Activated CD4-positive, alpha-beta T cell treated with anti-CD3 and anti-CD28 coated beads, Interleukin-2, amount 10 ng/mL, durations not matched to agents 7 days and 5 days (primary cell): ENCODE measurements at places on chromosomes 1 and 21.
A peak's percentile ranks its signal among the peaks of the same experiment; 100 is the strongest.

GRCh38 chr1:183385340-183386144, 32.6 kb downstream of the NMNAT2 start:
- H3K4me1 ChIP-seq = no peaks in the 10 kb centered on the region
- peak overlapping the region; percentile 22 for H3K27ac ChIP-seq
- no peak overlapping the region for H3K4me3 ChIP-seq
- H3K36me3 ChIP-seq = no peaks in the 10 kb centered on the region
- H3K27me3 ChIP-seq = peaks cover 19% of the 10 kb centered on the region

- H3K27ac ChIP-seq = no peak overlapping the region
- no peaks in the 10 kb centered on the region for H3K27me3 ChIP-seq
- no peaks in the 10 kb centered on the region for H3K36me3 ChIP-seq
- H3K4me3 ChIP-seq = no peak overlapping the region
Observed at GRCh38 chr1:163523375-163524029, 201.7 kb downstream of the NUF2 start.

GRCh38 chr1:30664103-30664755, 59.2 kb downstream of the MATN1 start:
- H3K27me3 ChIP-seq = no peaks in the 10 kb centered on the region
- no peaks in the 10 kb centered on the region for H3K4me1 ChIP-seq
- H3K4me3 ChIP-seq = no peak overlapping the region
- H3K27ac ChIP-seq = no peak overlapping the region

GRCh38 chr1:46369542-46370213, 24.4 kb upstream of the FAAH start:
- H3K36me3 ChIP-seq = peaks cover 11% of the 10 kb centered on the region
- no peak for DNase-seq
- no peak overlapping the region for H3K4me3 ChIP-seq
- H3K27me3 ChIP-seq = no peaks in the 10 kb centered on the region

- H3K27ac ChIP-seq = no peak overlapping the region
- H3K27me3 ChIP-seq = no peaks in the 10 kb centered on the region
- H3K4me3 ChIP-seq = no peak overlapping the region
Observed at GRCh38 chr1:185426848-185427247, 109.8 kb upstream of the IVNS1ABP start.

GRCh38 chr1:163565166-163565565, 243.4 kb downstream of the NUF2 start:
- DNase-seq = no peak
- H3K27me3 ChIP-seq = no peaks in the 10 kb centered on the region
- H3K4me1 ChIP-seq = no peaks in the 10 kb centered on the region
- H3K36me3 ChIP-seq = no peaks in the 10 kb centered on the region
- no peak overlapping the region for H3K27ac ChIP-seq
- H3K4me3 ChIP-seq = no peak overlapping the region

DNA sequence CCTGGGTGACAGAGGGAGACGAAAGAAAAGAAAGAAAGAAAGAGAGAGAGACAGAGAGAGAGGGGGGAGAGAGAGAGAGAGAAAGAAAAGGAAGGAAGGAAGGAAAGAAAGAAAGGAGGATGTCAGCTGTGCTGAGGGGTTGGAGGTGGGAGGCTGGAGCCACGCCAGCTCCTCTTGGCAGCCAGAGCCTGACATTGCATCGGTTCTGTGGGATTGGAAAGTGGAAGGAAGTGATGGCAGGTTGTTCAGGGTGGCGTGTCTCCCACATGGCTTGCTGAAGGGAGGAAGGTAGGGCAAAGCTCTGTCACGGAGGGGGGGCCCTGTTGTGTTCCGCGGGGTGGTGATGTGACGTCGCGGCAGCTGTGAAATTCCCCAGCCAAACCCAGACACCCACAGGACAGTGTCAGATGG, 30.7 kb downstream of the EIF2D start:
- H3K27ac ChIP-seq = peak overlapping the region; percentile 91
- no peaks in the 10 kb centered on the region for H3K27me3 ChIP-seq
- peak overlapping the region; percentile 69 for H3K4me3 ChIP-seq
- DNase-seq = no peak

GRCh38 chr1:232130815-232131480, 499.0 kb downstream of the SIPA1L2 start:
- DNase-seq = no peak
- H3K27ac ChIP-seq = no peak overlapping the region
- H3K4me1 ChIP-seq = no peaks in the 10 kb centered on the region
- peaks cover 13% of the 10 kb centered on the region for H3K27me3 ChIP-seq
- H3K4me3 ChIP-seq = no peak overlapping the region
- no peaks in the 10 kb centered on the region for H3K36me3 ChIP-seq

DNA sequence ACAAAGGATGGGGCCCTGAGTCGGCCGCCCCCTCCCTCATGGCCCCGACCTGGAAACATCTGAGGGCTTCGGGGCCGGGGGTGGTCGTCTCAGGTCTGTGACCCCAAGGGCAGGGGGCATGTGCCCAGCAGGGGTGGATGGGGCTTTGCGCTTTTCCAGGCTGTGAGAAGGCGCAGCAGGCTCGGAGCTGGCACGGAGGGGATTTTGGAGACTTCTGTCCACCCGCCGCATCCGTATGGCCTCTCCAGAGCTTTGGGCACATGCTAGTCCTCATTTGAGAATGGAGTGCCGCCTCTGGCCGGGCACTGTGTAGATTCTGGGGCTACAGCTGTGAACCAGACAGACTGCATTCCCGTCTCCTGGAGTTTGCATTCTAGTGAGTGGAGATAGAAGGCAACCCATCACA, 66.1 kb upstream of the WNT4 start:
- H3K27me3 ChIP-seq = peaks cover 40% of the 10 kb centered on the region
- DNase-seq = no peak
- no peak overlapping the region for H3K27ac ChIP-seq
- no peaks in the 10 kb centered on the region for H3K4me1 ChIP-seq
- no peaks in the 10 kb centered on the region for H3K36me3 ChIP-seq

- DNase-seq = no peak
- H3K27me3 ChIP-seq = peaks cover 1% of the 10 kb centered on the region
Observed at GRCh38 chr21:38361324-38361723, 104.5 kb downstream of the KCNJ15 start.

DNA sequence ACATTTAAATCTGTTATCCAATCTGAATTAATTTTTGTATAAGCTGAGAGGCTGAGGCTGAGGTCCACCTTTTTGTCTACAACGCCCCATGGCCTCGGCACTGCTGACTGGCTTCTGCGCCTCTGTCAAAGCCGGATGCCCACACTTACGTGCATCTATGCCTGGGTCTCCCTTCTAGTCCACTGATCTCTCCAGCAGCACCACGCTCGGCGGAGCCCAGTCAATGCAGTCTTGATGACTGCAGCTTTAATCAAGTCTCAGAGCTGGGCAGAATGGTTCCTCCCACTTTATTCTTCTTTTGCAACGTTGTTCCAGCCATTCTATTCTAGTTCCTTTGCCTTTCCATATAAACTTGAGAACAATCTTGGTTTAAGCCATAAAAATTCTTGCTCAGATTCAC, 9.4 kb downstream of the PRDM15 start:
- no peak for DNase-seq
- H3K4me3 ChIP-seq = no peak overlapping the region

GRCh38 chr1:163046071-163046470, 23.1 kb upstream of the RGS4 start:
- peaks cover 11% of the 10 kb centered on the region for H3K27me3 ChIP-seq
- no peak for DNase-seq
- no peak overlapping the region for H3K4me3 ChIP-seq
- H3K27ac ChIP-seq = no peak overlapping the region

GRCh38 chr1:8584316-8584715, 233.1 kb downstream of the RERE start:
- H3K4me3 ChIP-seq = no peak overlapping the region
- peaks cover 17% of the 10 kb centered on the region for H3K4me1 ChIP-seq
- H3K36me3 ChIP-seq = peaks cover 5% of the 10 kb centered on the region
- no peaks in the 10 kb centered on the region for H3K27me3 ChIP-seq
- no peak overlapping the region for H3K27ac ChIP-seq

DNA sequence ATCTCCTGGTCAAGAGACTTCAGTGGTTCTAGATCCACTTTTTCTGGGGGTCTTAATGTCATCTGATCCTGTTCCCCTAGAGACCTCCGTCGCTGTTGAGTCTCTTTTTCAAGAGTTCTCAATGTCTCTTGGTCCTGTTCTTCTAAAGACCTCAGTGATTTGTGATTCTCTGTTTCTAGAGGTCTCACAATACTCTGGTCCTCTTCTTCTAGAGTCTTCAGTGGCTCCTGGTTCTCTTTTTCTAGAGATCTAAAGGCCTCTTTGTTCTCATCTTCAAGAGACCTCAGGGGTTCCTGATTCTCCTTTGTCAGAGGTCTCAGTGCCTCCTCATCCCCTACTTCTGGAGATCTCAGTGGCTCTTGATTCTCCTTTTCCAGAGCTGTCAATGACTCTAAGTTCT, 5.4 kb downstream of the NES start:
- no peak overlapping the region for H3K4me3 ChIP-seq
- no peaks in the 10 kb centered on the region for H3K36me3 ChIP-seq
- no peak for DNase-seq
- no peak overlapping the region for H3K27ac ChIP-seq
- peaks cover 43% of the 10 kb centered on the region for H3K27me3 ChIP-seq

DNA sequence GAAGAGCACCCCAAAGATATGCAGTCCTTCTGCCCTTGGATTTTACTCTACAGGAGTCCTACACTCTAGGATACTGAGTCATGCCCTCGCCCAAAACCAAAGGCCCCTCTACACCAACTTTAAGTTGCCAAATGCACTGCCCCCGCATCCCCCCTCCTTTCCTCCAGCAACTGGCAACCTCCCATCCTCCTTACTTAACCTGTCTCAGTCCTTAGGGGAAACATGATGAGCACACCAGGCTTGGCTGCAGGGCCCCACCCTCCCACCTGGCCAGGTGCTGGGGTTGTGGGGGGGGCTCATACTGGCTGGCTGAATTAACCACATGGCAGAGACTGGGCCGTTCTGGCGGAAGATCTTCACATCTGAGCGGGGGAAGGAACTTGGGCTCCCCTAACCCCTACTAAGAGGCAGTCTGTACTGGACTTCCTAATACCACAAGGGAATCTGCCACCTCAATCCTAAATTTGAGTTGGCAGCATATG, 1.2 kb downstream of the HDGF start:
- peak overlapping the region; percentile 95 for H3K4me3 ChIP-seq
- H3K27ac ChIP-seq = peak overlapping the region; percentile 91
- no peak for DNase-seq
- H3K36me3 ChIP-seq = peaks cover 42% of the 10 kb centered on the region
- H3K4me1 ChIP-seq = peaks cover 63% of the 10 kb centered on the region
- H3K27me3 ChIP-seq = no peaks in the 10 kb centered on the region

- H3K27ac ChIP-seq = no peak overlapping the region
- H3K27me3 ChIP-seq = peaks cover 36% of the 10 kb centered on the region
- H3K4me3 ChIP-seq = no peak overlapping the region
- no peaks in the 10 kb centered on the region for H3K4me1 ChIP-seq
- H3K36me3 ChIP-seq = no peaks in the 10 kb centered on the region
Observed at GRCh38 chr1:214270097-214270650, 10.8 kb upstream of the SMYD2 start.

- H3K36me3 ChIP-seq = no peaks in the 10 kb centered on the region
- H3K27ac ChIP-seq = no peak overlapping the region
- H3K27me3 ChIP-seq = no peaks in the 10 kb centered on the region
- peaks cover 5% of the 10 kb centered on the region for H3K4me1 ChIP-seq
- no peak overlapping the region for H3K4me3 ChIP-seq
Observed at GRCh38 chr1:169931795-169932231, 38.1 kb upstream of the SCYL3 start.

DNA sequence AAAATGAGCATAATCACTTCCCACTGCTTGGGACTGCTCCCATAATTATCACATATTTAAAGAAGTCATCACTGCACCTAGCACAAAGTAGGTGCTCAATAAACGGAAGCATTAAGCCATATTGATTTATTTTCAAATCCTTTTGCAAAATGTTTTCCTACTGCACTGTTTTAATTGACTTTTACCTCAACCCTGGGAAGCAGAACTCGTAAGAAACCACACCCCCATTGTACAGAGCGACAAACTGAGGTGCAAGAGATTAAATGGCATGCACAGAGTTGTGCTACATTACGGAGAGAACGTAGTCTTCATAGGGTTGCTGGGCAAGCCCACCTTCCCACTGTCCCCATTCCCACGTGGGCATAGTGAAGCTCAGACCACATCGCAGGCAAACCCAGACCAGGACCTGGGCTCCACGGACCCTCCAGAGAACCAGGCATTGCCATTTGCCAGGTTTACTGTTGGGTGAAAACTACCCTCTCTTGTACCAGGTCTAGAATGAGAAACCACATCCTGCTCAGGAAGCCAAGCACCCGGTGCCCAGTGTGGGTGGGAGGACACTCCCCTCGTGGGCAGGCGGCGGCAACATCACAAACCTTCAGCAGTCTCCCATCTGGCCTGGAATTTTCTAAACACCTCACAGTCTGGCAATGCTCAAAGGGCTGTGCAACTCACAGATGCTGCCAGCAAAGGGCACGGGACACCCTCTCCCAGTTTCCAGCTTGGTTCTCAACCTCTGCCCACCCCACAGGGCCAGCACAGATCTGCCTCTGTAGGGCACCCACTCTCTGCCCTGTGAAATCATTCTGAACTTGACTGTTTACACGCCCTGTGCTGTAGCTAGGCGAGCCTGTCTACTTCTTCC, 8.2 kb downstream of the IFFO2 start:
- DNase-seq = peak; percentile 71
- H3K27ac ChIP-seq = peak overlapping the region; percentile 96
- H3K4me1 ChIP-seq = peaks cover 90% of the 10 kb centered on the region
- H3K36me3 ChIP-seq = peaks cover 7% of the 10 kb centered on the region
- H3K27me3 ChIP-seq = no peaks in the 10 kb centered on the region

- H3K4me3 ChIP-seq = no peak overlapping the region
- no peaks in the 10 kb centered on the region for H3K36me3 ChIP-seq
- H3K27me3 ChIP-seq = no peaks in the 10 kb centered on the region
- no peaks in the 10 kb centered on the region for H3K4me1 ChIP-seq
- H3K27ac ChIP-seq = no peak overlapping the region
Observed at GRCh38 chr21:38619992-38620479, 121.8 kb upstream of the ERG start.

DNA sequence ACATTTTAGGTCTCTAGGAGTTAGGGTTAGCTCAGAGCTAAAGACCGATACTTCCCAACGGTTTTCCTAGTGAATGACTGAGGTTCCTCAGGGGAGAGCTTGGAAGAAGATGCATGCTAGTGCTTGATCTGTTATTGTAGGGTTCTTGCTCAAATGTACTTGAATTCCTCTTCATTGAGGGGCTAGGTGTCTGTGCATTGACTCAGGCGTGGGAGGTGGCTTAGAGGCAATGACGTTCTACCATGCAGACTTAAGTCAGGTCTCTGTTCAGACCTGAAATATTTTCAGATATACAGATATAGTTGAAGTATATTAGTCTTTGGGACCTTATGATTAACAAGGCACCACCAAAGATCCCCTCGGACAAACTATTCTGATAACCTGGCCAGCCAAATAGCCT, 23.5 kb downstream of the S100A10 start:
- H3K27ac ChIP-seq = no peak overlapping the region
- DNase-seq = no peak
- no peak overlapping the region for H3K4me3 ChIP-seq
- H3K36me3 ChIP-seq = no peaks in the 10 kb centered on the region

DNA sequence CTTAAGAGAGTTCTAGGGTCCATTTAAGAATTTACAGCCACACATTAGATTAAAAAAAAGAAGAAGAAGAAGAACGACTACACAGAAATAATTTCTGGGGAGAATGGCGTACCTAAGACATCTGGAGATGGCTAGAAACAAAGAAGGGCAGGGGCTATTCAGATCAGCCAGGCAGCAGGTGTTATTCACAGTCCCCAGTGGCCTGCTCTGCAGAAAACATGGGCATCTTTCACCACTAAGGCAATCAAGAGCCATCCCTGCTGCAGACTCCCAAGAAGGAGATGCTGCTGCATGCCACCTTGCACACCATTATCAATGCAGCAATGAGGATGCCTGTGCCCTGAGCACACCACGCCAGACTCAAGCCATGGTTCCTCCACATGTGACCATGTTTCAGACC, 7.9 kb upstream of the FCRL2 start:
- H3K36me3 ChIP-seq = no peaks in the 10 kb centered on the region
- peaks cover 6% of the 10 kb centered on the region for H3K4me1 ChIP-seq
- H3K27ac ChIP-seq = no peak overlapping the region
- peaks cover 5% of the 10 kb centered on the region for H3K27me3 ChIP-seq
